Choroid plexus epithelial cell (primary cell): ENCODE measurements at places on chromosomes 13 and 19.
A peak's percentile ranks its signal among the peaks of the same experiment; 100 is the strongest.

GRCh38 chr19:41714598-41714997 lies 6.2 kb downstream of the CEACAM5 start:
- no peak for DNase-seq

DNA sequence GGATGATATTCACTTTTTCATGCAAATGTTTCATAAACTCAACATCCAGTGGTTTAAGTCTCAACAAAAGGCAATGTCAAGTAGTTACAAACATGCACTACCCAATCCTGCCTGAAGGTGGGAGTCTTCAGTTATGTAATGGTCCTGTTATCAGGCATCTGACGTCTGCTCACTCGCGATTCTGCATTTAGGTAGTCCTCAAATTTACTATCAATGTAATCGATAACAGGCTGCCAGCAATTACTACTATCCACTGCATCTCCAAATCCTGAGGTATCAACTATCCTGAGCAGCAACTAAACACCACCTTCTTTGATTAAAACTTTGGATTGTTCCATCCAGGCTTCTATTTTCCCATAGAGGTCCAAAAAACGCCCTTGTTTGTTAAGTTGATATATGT lies 51.2 kb downstream of the NLRP12 start:
- DNase-seq: peak; percentile 79

DNA sequence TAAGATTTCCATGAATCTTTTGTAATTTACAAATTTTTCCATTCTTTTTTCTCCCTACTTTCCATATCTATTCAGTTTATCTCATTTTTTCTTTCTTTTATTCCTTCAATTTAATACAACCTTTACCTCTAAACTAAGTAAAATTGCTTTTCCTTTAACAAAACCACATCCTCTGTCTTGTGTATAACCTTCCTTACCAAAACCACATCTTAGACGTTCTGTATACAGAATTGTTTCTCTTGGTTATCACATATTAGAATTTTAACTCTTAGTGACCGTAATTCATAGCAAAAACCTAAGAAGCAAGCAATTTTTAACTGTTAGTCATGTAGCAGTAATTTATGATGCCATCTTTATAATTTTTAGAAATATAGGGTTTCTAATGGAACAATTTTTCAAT lies 15.0 kb downstream of the PPP5C start:
- DNase-seq: peak; percentile 53

DNA sequence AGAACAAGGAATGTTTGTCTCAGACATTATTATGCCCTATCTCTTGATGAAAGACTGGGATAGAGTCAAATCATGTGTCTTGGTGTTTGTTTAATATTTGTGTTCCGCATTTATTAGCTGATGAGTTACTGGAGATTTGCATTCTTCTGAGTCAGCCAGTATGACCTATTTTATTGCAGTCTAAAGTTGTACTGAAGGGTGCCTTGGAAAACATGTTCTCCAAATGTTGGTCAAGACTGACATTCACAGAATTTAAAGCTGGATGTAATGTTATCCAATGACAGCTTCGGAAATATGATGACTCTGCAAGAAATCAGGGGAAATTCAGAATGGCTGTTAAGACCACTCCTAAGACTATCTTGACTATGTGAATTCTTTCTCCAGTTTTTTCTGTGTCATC lies 134.0 kb downstream of the KCNRG start:
- peak; percentile 8 for DNase-seq

- peak; percentile 39 for DNase-seq
These were observed 1672.6 kb upstream of the PCDH20 start for GRCh38 chr13:63088226-63088625.

- DNase-seq: no peak
These were observed 52.2 kb downstream of the RFC3 start for GRCh38 chr13:33870046-33870668.

GRCh38 chr19:55584871-55585270 lies 4.2 kb upstream of the ZNF579 start:
- no peak for DNase-seq

DNA sequence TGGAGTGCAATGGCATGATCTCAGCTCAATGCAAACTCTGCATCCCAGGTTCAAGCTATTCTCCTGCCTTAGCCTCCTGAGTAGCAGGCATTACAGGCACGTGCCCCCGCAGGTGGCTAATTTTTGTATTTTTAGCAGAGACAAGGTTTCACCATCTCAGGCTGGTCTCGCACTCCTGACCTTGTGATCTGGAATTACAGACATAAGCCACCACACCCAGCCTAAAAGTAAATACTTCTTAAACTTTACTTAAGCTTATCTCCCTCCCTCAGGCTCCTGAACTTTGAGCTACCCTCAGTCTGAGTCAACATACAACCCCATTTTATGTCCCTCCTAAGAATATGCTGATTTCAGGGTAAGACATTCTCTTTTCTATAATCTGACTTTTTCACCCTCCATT lies 66.1 kb downstream of the ZNF486 start:
- no peak for DNase-seq

GRCh38 chr19:8022275-8022674 lies 16.8 kb upstream of the ELAVL1 start:
- DNase-seq: no peak

- DNase-seq: no peak
These were observed 13.6 kb downstream of the POLR1D start for GRCh38 chr13:27635266-27635665.

- DNase-seq: peak; percentile 57
These were observed 10.5 kb upstream of the TINCR start for GRCh38 chr19:5578097-5578846.

DNA sequence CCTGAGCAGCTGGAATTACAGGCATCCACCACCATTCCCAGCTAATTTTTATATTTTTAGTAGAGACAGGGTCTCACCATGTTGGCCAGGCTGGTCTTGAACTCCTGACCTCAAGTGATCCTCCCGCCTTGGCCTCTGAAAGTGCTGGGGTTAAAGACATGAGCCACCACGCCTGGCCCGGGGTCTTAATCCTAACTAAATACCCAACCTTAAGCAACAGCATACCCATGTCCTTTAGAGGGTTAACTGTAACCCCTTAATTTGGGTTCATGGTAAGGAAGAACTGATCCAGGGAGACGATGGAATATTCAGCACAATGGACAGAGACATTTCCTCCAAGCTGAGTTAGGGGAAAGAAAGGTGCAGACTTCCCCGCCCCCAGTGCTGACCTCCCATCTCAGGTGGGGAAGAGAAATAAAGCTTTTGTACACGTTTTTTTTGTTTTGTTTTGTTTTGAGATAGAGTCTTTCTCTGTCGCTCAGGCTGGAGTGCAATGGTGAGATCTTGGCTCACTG lies 8.7 kb upstream of the GALP start:
- peak; percentile 21 for DNase-seq

DNA sequence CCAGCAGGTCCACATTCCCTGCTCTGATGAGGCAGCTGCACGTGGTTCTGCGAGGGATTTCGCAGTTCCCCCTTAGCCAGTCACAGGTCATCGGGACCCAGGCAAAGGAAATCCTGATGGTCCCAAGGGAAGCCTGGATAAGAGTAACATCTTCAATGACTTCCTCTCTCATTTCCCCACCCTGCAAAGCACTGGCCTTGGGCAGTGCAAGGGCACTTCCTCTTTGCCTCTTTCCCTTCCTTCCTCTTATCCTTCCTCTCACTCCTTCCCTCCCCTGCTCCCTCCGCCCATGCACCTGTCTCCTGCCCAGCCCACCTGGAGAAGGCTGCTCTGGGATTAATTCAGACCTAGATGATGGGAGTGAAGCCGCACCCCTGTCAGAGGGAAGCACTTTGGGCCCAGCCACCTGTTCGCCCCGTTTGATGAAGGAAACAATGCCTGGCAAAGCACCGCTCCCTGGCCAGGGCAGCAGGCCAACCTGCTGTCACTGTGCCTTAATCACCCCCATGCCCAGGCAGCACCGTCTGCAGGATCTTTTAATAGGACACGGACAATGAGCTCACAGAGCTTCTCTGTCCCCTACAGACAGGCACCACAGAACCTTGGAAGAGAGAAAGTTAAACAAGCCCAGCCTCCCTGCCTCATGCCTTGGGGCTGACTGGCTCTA lies 113.5 kb upstream of the PABPC3 start:
- no peak for DNase-seq

GRCh38 chr19:17109962-17110598 lies 34.5 kb downstream of the MYO9B start:
- no peak for DNase-seq

- no peak for DNase-seq
These were observed 143.3 kb downstream of the KCNRG start for GRCh38 chr13:50158385-50159165.
